ENCODE measurements at places on chromosomes 1 and 21.

DNA sequence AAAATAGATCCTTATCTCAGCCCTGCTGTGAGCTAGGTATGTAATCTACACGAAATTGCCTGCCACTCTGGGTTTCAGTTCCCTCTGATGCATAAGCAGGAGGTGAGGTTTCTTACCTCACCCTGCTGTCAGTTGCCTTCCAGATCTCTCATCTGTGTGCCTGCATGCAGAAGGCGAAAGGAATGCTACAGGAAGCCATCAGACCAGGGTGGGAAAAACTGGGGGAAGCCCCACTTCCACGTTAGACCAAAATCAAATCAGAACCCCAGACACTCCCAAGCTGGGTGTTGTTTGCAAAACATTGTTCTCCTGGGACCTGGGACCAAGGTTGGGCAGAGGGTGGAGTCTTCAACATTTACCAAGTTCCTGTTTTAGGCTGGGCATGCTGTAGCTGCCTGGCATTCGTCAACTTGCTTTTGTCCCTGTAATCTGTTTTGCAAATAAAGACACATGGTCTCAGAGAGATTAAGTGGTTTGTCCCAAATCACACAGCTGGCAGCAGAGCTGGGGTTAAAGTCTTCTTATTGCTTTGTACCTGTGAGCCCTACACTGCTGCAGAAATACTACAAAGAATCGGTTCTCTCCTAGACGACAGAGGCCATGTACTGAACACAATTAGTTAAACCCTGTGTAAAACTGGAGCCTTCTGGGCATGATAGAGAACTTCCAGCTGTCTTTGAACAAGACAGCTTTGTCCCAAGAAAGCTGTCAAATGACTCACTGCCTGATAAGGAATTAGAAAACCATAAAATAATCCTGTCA is 389.7 kb upstream of the RUNX1 start:
- DNase-seq, result peak; percentile 9

DNA sequence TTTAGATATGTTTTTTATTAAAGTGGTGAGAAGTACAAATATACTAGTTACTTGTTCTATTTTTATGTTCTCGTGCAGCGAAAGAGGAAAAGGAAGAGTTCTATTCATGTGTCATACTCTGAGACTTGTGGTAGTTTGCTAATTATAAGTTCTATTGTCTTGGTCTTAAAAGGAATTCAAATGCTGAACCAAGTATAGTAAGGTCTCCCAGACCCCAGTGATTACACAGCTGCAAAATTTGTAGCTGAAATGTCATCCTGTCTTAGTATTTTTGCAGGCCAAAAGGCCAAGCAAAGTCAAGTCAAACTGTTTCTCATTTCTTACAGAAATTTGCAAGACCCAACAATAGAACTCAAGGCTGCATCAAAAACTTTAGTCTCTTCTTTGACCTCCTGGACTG is 268.7 kb downstream of the CHRM3 start:
- no peak for DNase-seq

DNA sequence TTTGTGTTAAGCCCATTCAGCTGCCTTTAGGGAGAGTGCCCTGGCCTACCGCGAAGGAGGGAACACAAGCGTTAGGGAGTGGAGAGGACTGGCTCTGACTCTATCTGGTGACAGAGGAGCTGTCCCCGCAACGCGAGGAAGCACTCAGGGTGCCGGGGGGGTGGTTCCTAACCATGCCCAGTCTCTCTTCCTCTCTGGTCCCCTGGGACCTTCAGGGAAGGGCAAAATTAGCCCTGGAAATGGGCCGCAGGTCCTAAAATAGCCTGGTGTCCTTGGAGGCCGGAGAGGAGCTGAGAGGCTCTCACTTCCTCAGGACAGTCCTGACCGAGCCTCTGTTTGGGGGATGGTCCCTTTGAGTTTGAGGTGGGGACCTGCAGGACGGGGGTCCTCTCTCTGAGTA is 5.8 kb downstream of the SLC45A1 start:
- DNase-seq, result no peak

GRCh38 chr1:208919371-208919770 is 664.1 kb upstream of the CAMK1G start:
- peak; percentile 22 for DNase-seq

DNA sequence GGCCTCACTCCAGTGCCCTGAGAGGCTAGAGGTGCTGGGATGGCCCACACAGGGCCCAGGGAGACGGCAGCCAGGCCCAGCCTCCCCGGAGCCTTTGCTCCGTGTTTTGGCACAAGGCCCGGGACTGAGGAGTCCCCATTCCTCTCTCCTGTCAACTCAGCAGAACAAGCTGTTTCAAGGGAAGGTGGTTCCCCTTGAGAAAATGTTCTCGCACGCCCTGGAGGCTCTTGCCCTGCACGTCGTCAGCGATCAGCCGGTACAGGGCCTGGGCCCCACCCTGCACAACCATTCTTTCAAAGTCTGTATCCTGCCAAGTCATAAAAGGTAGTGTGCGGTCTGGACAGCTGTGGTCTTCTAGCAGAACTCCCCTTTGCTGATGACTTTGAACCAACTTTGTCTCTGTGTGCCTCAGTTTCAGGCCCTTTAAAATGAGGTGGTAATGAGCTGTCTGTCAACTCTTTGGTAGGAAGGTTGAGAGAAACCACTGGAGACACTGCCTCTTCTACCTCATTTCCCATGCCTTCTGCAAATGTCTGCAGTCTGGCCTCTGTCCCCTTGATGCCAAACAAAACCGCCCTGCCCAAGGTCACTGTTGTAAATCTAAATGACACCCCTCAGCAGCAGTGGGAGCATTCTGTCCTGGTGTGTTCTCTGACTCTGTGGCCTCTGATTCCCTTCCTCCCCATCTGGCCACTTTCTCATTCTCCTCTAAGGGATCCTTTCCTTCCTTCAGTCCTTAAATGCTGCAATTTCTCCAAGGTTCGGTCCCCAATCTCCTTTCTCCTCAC is 138.6 kb upstream of the JUN start:
- peak; percentile 50 for DNase-seq

- DNase-seq, result no peak
Observed at GRCh38 chr1:39721664-39722063, 17.0 kb upstream of the PPIE start.

DNA sequence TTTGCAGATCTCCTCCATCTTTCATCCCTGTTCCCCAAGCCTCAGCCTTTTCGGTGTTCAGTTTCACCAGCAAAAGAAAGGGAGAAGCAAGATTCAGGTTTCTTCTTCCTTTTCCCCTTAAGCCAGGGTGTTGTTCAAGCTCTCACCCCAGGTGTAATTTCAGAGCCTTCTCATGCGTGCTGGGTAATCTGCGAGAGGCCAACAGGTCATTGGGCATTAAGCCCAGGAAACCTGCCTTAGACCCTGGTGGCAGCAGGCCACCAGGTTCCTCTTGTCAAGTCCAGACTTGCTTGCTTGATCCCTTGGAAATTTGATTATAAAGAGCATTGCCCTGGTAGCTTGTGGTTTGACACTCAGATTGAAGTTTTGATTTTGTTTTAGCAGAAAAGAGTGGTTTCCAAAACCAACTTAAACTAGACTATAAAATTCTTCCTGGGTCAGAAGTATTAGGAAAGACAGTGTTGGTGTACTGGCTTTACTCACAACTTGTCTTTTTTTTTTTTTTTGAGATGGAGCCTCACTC is 6.9 kb downstream of the AKR1A1 start:
- DNase-seq, result no peak

- DNase-seq, result no peak
Observed at GRCh38 chr1:4517186-4517954, 137.0 kb upstream of the AJAP1 start.

- peak; percentile 52 for DNase-seq
Observed at GRCh38 chr21:31198575-31198974, 145.5 kb downstream of the TIAM1 start.

DNA sequence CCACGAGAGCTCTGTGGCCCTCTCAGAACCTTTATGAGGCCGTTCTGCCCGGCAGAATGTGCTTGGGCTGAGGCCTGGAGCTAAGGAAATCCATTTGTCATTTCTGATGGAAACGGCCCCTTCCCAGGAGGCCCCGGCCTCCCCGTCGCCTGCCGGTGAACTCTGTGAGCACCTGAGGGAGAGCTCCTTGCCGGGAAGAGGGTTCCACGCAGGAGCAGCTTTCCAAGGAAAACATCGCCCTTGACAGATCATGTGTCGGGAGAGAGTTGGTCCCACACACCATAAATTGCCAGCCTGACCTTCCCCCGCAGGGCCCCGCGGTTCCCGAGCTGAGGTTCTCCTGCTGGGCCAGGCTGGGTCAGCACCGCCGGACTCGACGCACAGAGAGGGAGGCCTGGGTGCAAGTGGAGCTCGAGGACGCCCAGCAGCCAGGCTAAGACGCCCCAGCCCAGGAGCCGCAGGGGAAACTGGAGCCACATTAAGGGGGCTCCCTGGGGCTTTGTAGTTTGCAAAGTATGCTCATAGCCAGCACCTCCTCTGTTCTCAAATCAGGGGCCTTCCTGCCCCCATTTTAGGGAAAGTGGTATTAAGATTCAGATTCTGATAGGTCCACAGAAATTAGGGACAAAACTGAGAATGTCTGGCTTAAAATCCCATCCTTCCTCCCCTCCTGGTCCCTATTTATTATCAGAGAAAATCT is 239.5 kb downstream of the FOXD2 start:
- DNase-seq, result no peak

DNA sequence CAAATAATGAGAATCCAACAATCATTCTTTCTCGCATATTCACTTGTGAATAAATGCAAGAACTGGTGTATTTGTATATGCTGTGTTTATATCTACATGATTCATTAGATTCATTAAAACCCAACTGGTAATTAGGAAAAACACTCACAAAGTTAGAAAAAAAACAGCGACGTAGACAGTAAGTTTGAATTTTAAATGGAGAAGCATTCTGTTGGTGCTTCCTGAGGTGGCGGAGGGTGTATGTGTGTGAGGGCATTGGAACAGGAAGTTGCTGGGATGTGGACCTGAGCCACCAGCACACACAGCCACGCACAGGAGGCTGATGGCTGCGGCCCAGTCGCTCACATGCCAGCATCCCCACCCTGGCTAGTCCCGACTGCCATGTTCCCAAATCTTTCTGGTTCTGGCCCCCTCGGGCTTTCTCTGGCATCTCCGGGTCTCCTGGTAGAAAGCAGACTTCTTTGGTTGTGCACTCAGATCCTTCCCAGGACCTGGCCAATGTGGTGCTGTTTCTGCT is 121.6 kb upstream of the IRF2BP2 start:
- DNase-seq, result no peak

DNA sequence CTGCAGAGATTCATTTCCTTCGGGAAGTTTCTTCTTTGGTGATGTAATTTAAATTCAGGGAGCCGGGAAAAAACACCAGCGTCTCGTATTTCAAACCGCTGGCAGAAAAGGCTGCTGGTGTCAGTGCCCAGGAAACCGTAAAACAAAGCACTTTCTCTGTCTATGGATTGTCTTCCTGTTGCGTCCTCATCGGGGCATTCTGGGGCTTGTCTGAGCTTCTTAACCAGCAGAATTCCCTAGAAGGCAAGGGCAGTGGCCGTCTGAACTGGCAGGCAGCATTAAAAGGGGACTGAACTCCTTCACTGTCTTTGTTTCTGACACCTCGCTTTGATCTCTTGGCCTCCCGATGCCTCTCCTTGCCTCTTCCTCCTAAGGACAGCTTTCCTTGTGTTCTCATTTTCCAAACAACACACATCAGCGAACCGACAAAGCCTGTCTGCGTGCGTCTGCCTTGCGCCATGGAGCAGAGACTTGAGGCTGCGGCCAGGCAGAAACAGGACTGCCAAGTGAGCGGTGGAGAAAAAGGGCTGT is 391.6 kb upstream of the VAMP3 start:
- peak; percentile 74 for DNase-seq

DNA sequence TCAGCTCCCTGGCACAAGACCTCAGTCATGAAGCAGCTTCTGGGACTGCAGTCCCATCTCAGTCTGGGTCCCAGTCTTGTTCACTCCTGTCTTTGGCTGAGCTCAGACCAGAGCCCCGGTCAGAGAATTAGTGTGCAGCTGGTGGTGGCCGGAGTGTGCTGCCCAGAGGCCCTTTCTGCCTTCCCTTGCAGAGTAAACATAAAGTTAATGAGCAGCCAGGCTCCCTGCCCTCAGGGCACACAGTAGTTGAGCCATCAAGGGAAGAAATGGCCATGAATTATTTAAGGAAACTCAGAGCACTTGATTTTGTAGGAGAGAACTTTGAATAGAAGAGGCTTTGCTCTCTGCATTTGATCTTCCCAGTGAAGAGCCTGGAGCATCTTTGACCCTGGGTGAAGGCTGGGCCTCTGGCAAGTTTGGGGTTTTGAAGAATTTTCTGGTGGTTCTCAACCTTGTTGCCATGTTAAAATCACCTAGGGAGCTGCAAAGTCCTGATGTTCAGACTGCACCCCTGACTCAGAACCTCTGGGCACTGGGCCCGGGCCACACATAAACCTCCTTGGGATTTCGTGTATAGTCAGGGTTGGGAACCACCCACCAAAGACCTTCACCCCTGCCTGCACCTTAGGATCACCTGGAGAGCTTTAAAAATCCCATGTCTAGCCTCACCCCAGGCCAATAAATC is 26.4 kb upstream of the SELENON start:
- no peak for DNase-seq

- DNase-seq, result no peak
Observed at GRCh38 chr1:36132029-36132428, 7.0 kb upstream of the COL8A2 start.

GRCh38 chr1:162649583-162649982 is 17.3 kb downstream of the DDR2 start:
- no peak for DNase-seq

- DNase-seq, result no peak
Observed at GRCh38 chr1:7293702-7294629, 477.1 kb upstream of the VAMP3 start.

- peak; percentile 60 for DNase-seq
Observed at GRCh38 chr21:36663033-36663855, 35.7 kb upstream of the SIM2 start.

GRCh38 chr1:203276408-203276807 is 28.9 kb upstream of the BTG2 start:
- DNase-seq, result no peak

DNA sequence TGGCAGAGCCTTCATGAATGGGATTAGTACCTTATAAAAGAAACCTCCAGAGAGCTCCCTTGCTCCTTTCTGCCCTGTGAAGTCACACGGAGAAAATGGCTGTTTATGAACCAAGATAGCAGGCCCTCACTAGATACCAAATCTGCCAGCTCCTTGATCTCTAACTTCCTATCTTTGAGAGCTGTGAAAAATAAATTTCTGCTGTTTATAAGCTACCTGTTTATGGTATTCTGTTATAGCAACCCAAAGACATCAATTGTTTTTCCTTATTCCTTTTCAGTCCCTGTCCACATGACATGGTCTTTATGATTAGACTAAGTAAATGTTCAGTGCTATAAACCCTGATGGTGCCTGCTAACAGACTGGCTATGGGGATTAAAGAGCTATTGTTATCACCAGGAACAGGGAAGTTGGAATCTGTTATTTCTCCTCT is 9.7 kb upstream of the STIL start:
- DNase-seq, result no peak

GRCh38 chr1:198598796-198599321 is 40.0 kb upstream of the PTPRC start:
- no peak for DNase-seq

DNA sequence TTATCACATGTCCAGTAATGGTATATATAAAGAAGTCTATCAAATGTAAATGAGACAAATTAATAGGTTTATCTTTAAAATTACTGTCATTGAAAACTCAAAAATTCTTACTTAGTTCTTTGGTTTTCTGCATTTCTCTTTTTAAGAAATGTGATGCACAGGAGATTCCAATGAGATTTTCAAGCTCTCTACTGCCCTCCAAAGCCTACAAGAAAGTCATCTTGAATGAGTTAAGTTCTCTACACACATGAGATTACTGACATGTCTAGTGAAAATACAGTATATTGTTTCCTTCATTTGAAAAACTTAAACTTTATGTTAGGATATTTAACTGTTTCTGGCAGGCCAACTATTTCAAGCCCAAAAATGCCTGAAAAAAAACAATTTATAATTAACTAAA is 68.8 kb downstream of the ITGB3BP start:
- peak; percentile 12 for DNase-seq
